PC-3 (cell line): ENCODE measurements at places on chromosomes 16 and 17. TPM values are rescaled to one million over a fixed set of nuclear protein-coding genes. Genes with fewer than 3 reads are reported as not detected.

The TRAPPC1 gene
- 26.4 and 30.5 TPM in 2 replicates for total RNA-seq

DNA sequence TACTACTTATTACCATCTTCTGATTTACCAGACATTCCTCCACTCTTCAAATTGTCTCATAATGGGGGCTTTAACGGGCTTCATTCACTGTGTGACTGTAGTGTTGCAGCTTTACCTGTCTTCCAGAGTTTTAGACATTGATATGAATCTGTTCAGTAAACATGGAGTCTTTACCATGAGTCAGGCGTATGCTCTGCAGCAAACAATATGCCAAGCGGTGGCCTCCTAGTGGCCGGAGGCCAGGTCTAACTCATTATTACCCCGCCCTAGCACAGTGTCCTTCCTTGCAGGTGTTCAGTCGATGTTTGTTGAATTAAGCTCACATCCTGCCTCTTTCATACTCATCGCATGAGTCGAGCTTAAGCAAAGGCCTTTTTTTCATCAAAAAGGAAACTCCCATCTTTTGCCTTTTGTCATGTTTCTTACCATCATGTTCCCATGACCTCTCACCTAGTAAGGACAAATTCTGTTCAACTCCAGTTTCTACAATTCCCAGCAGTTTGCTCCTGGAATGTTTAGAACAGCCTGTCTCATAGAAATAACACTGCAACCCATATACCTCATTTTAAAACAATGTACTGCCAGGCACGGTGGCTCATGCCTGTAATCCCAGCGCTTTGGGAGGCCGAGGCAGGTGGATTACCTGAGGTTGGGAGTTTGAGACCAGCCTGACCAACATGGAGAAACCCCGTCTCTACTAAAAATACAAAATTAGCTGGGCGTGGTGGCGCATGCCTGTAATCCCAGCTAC lies 39.4 kb downstream of the TUBD1 start:
- H3K36me3 ChIP-seq: no peaks in the 10 kb centered on the region
- H3K4me1 ChIP-seq: peaks cover 62% of the 10 kb centered on the region
- H3K27ac ChIP-seq: peak overlapping the region; percentile 92

- peaks cover 24% of the 10 kb centered on the region for H3K4me1 ChIP-seq
- H3K36me3 ChIP-seq: no peaks in the 10 kb centered on the region
- no peak for DNase-seq
- H3K4me3 ChIP-seq: no peak overlapping the region
- H3K27me3 ChIP-seq: no peaks in the 10 kb centered on the region
- H3K27ac ChIP-seq: no peak overlapping the region
These were observed 43.0 kb upstream of the ZNF750 start for GRCh38 chr17:82882715-82883418.

GRCh38 chr16:88373927-88374492 lies 8.7 kb upstream of the ZNF469 start:
- no peak overlapping the region for H3K4me3 ChIP-seq
- DNase-seq: no peak
- H3K27me3 ChIP-seq: no peaks in the 10 kb centered on the region
- no peaks in the 10 kb centered on the region for H3K4me1 ChIP-seq
- H3K36me3 ChIP-seq: no peaks in the 10 kb centered on the region
- no peak overlapping the region for H3K27ac ChIP-seq

- H3K4me1 ChIP-seq: peaks cover 10% of the 10 kb centered on the region; the same call in 1 of the 2 replicates
- 0 out of 2 replicates have a peak overlapping the region, but pooled peaks have one; percentile 3 for H3K27ac ChIP-seq
- no peaks in the 10 kb centered on the region for H3K27me3 ChIP-seq
- no peak overlapping the region for H3K4me3 ChIP-seq
These were observed 5.5 kb upstream of the KRT10 start for GRCh38 chr17:40827746-40828453.

DNA sequence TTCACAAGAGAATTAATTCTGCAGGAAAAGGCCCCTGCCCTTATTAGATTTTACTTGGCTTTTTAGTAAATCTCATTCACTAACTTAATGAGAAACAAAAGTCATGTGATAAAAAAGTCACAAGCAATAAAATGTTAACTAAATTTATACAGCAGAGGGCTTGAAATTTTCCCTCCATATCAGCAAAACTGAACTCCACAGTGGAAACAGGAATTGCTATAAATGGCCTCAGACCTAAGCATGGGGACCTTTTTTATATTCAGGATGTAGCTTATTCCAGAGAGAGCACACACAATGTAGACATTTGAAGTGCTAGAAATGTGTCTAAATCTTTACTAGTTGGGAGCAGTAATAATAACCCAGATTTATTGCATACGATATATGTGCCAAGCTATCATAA lies 291.5 kb downstream of the C16orf95 start:
- H3K4me1 ChIP-seq: no peaks in the 10 kb centered on the region
- DNase-seq: no peak
- no peak overlapping the region for H3K4me3 ChIP-seq
- H3K36me3 ChIP-seq: no peaks in the 10 kb centered on the region

DNA sequence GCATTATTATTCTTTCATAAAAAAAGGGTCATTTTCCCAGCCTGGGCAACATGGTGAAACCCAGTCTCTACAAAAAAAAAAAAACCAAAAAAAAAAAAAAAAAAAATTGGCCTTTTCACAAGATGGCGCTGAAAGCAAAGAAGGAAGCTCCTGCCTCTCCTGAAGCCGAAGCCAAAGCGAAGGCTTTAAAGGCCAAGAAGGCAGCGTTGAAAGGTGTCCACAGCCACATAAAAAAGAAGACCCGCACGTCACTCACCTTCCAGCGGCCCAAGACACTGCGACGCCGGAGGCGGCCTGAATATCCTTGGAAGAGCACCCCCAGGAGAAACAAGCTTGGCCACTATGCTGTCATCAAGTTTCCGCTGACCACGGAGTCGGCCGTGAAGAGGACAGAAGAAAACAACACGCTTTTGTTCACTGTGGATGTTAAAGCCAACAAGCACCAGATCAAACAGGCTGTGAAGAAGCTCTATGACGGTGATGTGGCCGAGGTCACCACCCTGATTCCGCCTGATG lies 4.9 kb upstream of the PGAP6 start:
- no peak for DNase-seq
- H3K4me1 ChIP-seq: peaks cover 14% of the 10 kb centered on the region
- no peak overlapping the region for H3K27ac ChIP-seq
- no peak overlapping the region for H3K4me3 ChIP-seq
- no peaks in the 10 kb centered on the region for H3K36me3 ChIP-seq
- H3K27me3 ChIP-seq: no peaks in the 10 kb centered on the region

GRCh38 chr17:30519707-30520106 lies 42.5 kb downstream of the GOSR1 start:
- H3K4me3 ChIP-seq: no peak overlapping the region
- no peak overlapping the region for H3K27ac ChIP-seq
- H3K27me3 ChIP-seq: no peaks in the 10 kb centered on the region
- DNase-seq: peak; percentile 42

GRCh38 chr17:9002227-9002605 lies 19.1 kb upstream of the NTN1 start:
- DNase-seq: no peak
- no peaks in the 10 kb centered on the region for H3K27me3 ChIP-seq
- no peak overlapping the region for H3K27ac ChIP-seq
- no peak overlapping the region for H3K4me3 ChIP-seq
- no peaks in the 10 kb centered on the region; the same call in 1 of the 2 replicates for H3K36me3 ChIP-seq
- H3K4me1 ChIP-seq: no peaks in the 10 kb centered on the region

- no peak overlapping the region for H3K27ac ChIP-seq
- no peaks in the 10 kb centered on the region for H3K36me3 ChIP-seq
- no peaks in the 10 kb centered on the region for H3K4me1 ChIP-seq
- no peak overlapping the region for H3K4me3 ChIP-seq
These were observed 66.3 kb upstream of the ADAMTS18 start for GRCh38 chr16:77500934-77501664.

DNA sequence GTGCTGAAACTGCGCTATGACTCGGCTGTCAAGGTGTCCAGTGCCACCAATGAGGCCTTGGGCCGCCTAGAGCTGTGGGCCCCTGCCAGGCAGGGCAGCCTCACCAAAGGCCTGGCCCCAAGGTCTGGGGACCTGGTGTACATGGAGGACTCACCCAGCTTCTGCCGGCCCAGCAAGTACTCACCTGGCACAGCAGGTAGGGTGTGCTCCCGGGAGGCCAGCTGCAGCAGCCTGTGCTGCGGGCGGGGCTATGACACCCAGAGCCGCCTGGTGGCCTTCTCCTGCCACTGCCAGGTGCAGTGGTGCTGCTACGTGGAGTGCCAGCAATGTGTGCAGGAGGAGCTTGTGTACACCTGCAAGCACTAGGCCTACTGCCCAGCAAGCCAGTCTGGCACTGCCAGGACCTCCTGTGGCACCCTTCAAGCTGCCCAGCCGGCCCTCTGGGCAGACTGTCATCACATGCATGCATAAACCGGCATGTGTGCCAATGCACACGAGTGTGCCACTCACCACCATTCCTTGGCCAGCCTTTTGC lies 25.0 kb downstream of the WNT9B start:
- no peaks in the 10 kb centered on the region for H3K27me3 ChIP-seq
- no peak overlapping the region for H3K27ac ChIP-seq
- H3K4me1 ChIP-seq: no peaks in the 10 kb centered on the region
- no peaks in the 10 kb centered on the region for H3K36me3 ChIP-seq
- peak; percentile 79 for DNase-seq
- H3K4me3 ChIP-seq: no peak overlapping the region

DNA sequence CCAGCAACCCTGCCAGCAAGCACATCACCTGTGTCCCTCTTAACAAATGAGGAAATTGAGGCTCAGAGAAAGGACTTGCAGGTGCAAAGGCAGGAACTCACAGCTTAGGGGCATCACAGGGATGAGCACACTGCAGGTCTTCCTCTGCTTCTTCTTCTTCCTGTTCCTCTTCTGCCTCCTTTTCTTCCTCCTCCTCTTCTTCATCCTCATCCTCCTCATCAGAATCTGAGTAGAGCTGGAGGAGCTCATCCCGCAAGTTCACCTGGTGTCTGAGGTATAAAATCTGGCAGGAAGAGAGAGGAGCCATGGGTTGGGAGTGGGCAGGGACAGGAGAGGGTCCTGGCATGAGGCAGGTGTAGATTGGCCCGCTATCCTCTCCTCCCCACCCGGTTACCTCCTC lies 2.6 kb downstream of the HAP1 start:
- H3K4me1 ChIP-seq: no peaks in the 10 kb centered on the region
- H3K27me3 ChIP-seq: no peaks in the 10 kb centered on the region
- H3K4me3 ChIP-seq: no peak overlapping the region
- no peaks in the 10 kb centered on the region for H3K36me3 ChIP-seq
- DNase-seq: no peak

GRCh38 chr16:3214904-3215600 lies 19.9 kb downstream of the ZNF200 start:
- H3K27ac ChIP-seq: no peak overlapping the region
- no peak overlapping the region for H3K4me3 ChIP-seq
- DNase-seq: no peak
- no peaks in the 10 kb centered on the region for H3K4me1 ChIP-seq
- H3K36me3 ChIP-seq: no peaks in the 10 kb centered on the region

DNA sequence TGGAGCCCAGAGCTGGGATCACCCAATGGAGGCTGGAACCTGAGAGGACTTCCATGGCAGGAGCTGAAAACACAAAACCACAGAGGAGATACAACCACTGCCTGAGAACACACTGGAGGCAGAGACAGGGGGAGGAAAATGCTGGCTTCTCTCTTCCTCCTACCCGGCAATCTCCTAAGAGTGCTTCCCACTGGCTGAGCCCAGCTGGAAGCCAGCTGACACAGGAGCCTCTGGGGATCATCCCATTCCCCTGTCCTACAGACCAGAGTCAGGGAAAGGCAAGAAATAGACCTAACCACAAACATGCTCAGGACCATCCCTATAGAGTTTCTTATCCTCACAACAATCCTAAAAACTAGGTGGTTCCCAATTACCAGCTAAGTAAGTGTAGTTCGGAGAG lies 112.4 kb upstream of the CDH5 start:
- H3K27me3 ChIP-seq: no peaks in the 10 kb centered on the region
- H3K4me1 ChIP-seq: peaks cover 4% of the 10 kb centered on the region; the same call in 1 of the 2 replicates
- H3K27ac ChIP-seq: no peak overlapping the region
- no peak overlapping the region for H3K4me3 ChIP-seq
- no peaks in the 10 kb centered on the region for H3K36me3 ChIP-seq

DNA sequence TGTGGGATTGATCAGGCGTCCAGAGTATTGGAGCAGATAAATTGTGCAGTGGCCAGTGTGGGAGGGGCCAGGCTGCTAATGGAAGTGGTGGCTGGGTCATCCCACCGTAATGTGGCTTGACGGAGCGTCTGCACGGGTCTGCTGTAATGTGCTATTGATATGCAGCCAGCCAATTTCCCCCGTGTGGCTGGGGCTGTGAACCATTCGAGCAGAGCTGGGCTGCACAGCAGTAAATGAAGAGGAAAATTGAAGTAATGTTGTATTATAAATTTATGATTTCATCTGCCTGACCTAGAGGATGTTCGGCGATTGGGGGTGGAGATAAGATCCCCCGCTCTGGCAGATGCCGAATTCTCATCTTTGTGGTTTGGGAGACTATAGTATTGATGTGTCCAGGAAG lies 121.5 kb downstream of the CCDC182 start:
- H3K27me3 ChIP-seq: no peaks in the 10 kb centered on the region
- 0 out of 2 replicates have a peak, but pooled peaks cover 8% of the 10 kb centered on the region for H3K4me1 ChIP-seq
- H3K27ac ChIP-seq: no peak overlapping the region
- DNase-seq: no peak

DNA sequence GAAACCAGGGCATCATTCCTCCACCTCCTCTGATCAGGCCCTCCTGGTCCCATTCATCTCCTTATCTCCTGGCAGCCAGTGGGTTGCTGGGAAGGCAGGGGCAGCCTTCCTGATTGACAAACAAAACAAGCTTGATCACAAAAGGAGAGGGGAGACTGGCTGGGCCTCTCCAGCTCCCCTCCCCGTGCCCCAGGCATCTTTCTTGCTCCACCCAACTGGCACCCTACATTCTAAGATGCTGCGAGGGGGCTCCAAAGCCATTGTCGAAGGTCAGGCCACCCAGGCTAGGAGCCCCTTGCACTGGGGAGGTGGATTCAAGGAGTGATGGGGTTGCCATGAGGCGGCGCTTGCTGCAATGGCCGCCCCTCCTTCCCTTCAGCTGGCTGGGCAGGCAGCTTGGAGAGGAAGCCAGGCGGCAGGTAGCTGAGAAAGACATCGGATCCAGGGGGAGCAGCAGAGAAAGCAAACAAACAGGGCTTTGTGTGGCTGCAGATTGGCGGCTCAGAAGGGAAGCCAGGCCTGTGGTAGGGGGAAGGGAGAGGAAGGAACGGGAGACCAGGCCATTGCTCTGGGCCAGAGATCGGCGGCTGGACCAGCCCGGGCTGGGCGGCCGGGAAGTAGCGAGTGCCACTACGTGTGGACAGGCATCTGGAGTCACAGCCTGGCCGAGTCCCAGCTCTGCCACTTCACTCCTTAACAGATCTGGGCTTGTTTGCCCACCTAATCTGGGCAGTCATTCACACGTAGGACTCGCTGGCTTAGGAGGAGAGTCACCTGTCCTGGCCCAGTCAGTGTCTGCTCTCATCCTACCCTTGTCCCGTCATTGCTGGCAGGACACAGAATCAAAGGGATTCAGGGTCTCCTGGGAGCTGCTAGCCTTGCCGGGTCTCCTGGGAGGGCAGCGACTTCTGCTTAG lies 12.3 kb downstream of the RAI1 start:
- no peaks in the 10 kb centered on the region for H3K36me3 ChIP-seq
- no peaks in the 10 kb centered on the region for H3K27me3 ChIP-seq
- DNase-seq: peak; percentile 74
- peaks cover 66% of the 10 kb centered on the region for H3K4me1 ChIP-seq
- H3K4me3 ChIP-seq: peak overlapping the region; percentile 86; the same call in 1 of the 2 replicates
- H3K27ac ChIP-seq: peak overlapping the region; percentile 96

- H3K27ac ChIP-seq: no peak overlapping the region
- H3K4me1 ChIP-seq: no peaks in the 10 kb centered on the region
- no peaks in the 10 kb centered on the region for H3K27me3 ChIP-seq
- no peak for DNase-seq
- no peak overlapping the region for H3K4me3 ChIP-seq
These were observed 11.2 kb downstream of the CYBC1 start for GRCh38 chr17:82439194-82439828.
